Activated CD4-positive, alpha-beta memory T cell treated with anti-CD3 and anti-CD28 coated beads, Interleukin-2, amount 10 ng/mL, durations not matched to agents 7 days and 5 days (primary cell): ENCODE measurements at places on chromosomes 3 and 15. TPM values are rescaled to one million over a fixed set of nuclear protein-coding genes. Genes with fewer than 3 reads are reported as not detected.

DNA sequence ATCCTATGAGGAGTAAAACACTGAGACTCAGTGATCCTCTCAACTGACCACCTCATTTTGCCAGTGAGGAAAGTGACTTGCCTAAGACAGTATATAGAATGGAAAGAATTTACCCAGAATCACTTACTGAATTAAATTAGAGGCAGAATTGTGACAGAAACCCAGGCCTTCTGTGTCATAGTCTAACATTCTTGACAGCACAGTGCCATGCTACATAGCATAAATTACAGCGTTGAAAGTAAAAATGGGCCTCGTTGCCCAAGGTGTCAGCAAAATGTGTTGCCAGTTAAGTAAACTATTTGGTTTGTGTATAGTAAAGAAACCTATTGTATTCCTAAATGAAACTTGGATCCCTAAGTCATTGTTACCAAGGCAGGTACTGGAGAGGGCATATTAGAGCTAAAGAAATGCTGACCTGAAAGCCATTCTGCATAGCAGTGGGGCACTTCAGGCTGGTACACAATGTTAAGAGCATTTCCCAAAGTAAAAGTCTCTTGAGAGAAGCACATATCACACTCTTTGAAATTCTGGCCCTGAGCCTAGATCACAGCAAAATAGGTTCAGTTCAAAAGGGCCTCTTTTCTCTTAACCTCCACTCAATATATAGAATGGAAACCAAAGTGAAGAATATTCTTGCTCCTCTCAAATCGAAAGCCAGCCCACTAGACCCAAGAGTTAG is 53.8 kb downstream of the HMG20A start:
- H3K4me1 ChIP-seq, result peaks cover 7% of the 10 kb centered on the region
- no peaks in the 10 kb centered on the region for H3K27me3 ChIP-seq
- no peak overlapping the region for H3K4me3 ChIP-seq
- peaks cover 38% of the 10 kb centered on the region for H3K36me3 ChIP-seq
- no peak for DNase-seq

Gene MGLL
- total RNA-seq, result 1.5 TPM

Gene GRM7
- total RNA-seq, result not detected

DNA sequence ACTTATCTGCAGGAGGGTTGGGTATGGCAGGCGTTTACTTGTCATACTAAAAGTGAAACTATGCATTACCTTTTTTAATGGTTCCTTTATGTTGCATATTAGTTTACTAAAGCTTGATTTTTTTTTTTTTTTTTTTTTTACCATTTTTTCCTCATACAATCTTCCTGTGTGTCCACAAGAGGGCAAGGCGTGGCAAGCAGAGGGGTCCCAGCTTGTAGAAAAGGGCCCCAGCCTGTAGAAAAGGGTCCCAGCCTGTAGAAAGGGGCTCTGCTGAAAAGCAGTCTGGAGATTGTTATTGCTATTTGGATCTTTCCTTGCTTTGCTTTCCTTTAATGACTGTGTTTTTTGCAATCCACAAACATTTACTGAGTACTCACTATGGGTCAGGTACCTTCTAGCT is 21.9 kb downstream of the MKRN2 start:
- peaks cover 73% of the 10 kb centered on the region for H3K36me3 ChIP-seq
- no peaks in the 10 kb centered on the region for H3K27me3 ChIP-seq
- H3K4me3 ChIP-seq, result no peak overlapping the region
- no peak for DNase-seq

- H3K27ac ChIP-seq, result no peak overlapping the region
- H3K4me1 ChIP-seq, result peaks cover 37% of the 10 kb centered on the region
- peaks cover 3% of the 10 kb centered on the region for H3K36me3 ChIP-seq
- no peak for DNase-seq
Measured at GRCh38 chr3:97816811-97817210, 5.0 kb upstream of the CRYBG3 start.

Gene VGLL3
- total RNA-seq, result not detected
